ENCODE measurements at places on chromosomes 5 and 9.

DNA sequence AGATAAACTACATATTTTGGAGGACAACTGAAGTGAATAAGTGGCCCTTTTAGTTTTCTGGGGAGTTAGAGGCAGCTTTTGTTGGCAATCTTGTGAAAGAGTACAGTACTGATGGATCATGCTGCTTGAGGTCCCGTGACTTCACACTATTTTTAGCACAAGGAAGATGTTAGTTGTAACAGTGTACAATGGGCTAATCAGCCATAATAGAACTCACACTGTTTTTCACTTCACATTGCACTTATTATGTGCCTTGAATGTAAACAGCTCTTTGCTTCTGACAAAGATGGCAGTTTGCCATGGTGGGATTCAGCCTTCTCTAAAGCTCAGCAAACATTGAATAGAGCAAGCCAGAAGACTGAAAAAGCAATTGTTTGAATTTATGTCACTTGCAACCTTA is 176.7 kb upstream of the ZNF608 start:
- peak; percentile 97 for DNase-seq

GRCh38 chr5:88770276-88771257 is 112.4 kb downstream of the MEF2C start:
- no peak for DNase-seq

DNA sequence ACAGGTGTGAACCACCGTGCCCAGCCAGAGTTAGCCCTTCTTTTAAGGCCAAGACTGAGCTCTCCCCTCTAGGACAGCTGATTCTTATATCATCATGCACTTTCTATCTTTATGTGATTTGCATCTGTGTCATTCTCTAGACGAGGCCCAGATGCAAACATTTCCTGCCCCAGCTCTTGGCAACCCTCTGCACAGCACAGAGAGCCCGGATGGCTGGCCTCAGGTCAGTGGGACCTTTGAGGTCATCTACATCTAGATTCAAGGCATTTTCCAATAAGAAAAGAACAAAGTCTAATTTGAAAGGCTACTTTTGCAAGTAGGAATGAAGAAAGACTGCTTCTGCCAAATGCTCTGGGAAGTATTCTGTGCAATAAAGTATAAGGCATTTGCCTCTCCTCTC is 109.0 kb upstream of the DAB2 start:
- DNase-seq, result no peak

GRCh38 chr5:115623658-115624057 is 2.2 kb downstream of the TMED7 start:
- DNase-seq, result no peak

- DNase-seq, result no peak
Observed at GRCh38 chr5:145673786-145674185, 161.4 kb downstream of the PRELID2 start.

DNA sequence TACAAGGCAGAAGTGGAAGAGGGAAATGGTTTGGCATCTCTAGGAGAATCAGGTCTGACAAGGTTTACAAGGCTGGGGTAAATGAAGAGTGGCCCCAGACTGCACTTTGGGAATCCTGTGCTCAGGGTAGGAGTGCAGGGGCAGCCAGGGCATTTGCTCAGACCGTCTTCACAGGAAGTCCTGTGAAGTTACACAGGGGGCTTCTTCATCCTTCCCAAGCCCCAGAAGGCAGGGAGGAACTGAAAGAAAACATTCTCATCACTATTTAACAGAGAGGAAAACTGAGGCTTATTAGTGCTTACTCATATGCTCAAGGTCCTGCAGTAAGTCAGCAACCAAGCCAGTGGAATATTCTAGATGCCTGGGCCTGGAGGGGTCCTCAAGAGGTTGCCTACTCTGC is 80.7 kb downstream of the NRG2 start:
- DNase-seq, result no peak

DNA sequence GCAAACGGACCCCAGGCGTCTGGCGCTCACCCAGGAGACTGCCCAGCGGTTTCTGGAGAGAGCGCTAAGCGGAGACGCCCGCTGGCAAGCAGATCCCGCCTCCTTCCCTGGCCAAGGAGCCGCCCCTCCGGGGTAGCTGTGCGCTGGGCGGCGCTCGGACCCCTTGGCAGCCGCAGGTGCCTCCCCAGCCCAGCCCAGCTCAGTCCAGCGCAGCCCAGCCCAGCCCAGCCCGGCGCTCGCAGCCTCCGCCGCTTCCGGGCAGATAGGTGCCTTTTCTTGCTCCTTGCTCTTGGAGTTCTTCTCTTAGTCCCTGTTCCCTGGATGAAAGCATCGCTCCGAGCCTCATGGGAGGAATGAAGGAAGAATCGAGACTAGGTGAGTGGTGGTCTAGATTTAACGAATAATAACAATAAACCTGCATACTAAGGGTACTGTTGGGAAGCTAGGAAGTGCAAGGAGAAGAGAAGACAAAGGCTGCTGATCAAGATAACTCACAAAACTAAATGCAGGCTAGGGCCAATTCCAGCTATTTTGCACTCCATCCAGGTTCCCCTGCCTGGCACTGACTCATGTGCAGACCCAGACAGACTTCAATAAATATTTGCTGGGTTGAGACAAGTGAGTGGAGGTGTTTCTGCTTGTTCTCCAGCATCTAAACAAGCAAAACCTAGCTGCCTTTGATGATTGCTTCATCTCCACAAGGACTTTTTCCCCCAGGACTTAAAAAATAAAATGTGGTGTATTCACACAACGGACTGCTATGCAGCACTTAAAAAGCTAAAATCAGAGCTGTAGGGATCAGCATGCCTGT is at the start of gene STK32A:
Gene STK32A, plus strand, starts transcription at position 202 of the 811 bp plus-strand sequence. CDS start 4,609 bp downstream, outside the sequence.
- peak; percentile 77 for DNase-seq

DNA sequence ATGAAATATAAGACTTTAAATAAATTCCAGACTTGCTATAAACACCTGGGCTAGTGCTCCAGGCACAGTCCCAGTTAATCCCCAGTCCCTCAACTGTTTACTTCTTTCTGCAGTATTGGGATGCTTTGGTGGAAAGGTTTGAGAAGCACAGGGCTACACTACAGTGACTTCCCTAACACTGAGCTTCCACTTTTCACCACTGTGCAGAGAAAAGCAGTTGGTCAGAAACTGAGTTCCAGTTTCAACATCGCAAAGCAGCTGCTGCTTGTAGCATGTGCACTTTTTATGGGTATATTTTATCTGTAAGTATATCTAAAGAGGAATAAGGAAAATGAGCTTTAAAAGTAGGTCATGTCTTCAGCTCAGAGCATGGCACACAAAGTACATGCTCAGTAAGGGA is 339.7 kb downstream of the NTRK2 start:
- DNase-seq, result no peak

DNA sequence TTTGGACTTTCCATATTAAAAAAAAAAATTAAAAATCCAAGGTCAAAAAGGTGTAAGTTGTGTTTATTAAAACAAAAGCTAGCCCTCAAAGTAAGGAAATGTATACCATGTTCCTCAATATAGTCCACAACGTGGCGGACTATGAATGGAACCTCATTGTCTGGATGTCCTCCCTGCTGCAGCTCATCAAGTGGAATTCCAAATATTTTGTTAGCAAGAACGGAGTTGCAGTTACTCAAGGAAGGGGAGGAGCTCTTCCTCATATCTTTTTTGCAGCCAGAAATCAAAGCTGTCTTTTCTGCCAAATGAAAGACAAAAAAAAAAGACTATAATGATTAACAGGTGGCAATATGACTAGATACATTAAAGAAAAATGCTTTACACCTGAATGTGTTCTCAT is 14.0 kb downstream of the FAM13B start:
- no peak for DNase-seq

- DNase-seq, result no peak
Observed at GRCh38 chr5:3678801-3679200, 83.2 kb downstream of the IRX1 start.

DNA sequence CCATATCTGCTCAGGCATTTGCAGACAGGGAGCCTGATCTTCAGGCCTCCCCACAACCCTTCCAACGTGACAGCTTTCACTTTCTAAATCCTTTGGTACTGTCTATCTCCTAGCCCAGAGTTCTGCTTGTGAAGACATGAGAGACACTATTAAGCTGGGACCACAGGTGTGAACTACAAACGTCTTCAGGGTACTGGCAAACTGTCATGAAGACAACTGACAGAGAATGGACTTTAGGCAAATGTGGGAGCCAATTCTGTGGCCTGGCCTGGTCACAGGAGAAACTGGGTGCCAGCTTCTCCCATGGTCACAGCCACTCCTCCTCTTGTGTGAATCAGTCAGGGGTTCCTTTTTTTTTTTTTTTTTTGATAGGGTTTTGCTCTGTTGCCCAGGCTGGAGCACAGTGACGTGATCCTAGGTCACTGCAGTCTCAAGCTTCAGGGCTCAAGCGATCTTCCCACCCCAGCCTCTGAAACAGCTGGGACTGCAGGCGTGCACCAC is 10.4 kb downstream of the TRIM14 start:
- DNase-seq, result no peak

DNA sequence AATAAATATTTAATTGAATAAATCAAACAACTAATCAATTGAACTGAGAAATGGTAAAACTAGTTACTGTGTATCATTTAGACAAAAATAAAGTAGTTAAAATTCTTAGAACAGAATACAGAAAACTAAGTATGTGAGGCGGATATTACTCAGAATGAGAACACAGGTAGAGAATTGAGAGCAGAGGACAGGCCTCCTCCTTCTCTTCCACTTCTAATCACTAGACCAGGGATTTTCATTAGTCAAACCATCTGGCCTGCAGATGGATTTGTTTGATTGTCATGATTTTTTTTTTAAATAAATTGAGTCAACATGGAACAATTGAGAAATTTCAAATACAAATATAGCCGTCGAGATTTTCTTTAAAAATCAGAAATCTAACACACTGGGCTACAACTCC is 198.6 kb upstream of the HMHB1 start:
- DNase-seq, result no peak

GRCh38 chr5:84693256-84693655 is 308.6 kb upstream of the EDIL3 start:
- DNase-seq, result no peak

DNA sequence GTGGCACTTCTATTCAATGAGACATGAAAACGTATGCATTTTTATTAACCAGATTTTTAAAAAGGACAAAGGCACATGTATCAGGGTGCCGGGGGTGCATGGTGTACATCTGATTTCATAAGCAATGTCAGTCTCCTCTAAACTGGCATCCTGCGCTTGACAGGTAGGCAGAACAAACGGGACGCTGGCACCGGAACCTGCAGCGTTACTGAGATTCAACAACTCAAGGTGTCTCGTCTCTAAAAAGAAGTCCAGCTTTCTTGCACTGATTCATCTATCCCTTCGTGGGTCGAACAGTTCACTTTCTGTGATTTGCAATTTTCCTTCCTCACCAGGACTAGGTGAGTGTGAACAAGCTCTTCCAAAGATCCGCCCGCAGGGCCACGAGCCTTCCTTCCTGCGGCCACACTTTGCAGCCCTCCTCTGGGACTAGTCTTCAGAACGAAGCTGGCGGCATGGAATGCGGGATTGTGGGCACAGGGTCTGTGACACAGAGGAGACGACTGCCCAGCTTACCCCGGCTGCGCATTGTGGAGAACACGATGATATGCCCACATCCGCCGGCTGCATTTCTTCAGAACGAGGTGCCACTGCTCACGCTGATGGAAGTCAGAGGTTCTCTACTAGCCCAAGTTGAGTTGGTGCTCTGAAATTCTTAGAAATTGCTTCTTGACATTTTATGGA is 7.2 kb downstream of the SLC6A3 start:
- DNase-seq, result no peak

GRCh38 chr9:89425024-89425805 is 72.7 kb downstream of the SEMA4D start:
- no peak for DNase-seq

DNA sequence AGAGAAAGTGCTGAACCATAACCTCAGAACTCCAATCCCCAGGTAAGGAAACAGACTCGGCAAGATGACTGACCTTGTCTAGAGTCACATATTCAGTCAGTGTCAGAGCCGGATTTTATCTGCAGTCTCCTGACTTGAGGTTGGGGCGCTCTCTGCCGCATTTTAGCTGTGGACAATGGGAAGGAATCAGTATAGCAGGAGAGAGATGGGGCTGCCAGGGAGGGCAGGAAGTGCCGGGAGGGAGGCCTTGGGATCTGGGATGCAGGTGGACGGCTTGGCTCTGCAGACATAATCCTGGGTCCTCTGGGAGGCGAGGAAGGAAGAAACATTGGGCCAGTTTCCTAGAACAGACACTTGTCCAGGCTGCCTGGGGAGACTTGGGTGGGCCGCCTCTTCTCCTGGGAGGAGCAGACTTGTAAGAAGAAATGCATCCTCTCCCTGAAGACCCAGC is 39.7 kb upstream of the COL15A1 start:
- DNase-seq, result no peak

DNA sequence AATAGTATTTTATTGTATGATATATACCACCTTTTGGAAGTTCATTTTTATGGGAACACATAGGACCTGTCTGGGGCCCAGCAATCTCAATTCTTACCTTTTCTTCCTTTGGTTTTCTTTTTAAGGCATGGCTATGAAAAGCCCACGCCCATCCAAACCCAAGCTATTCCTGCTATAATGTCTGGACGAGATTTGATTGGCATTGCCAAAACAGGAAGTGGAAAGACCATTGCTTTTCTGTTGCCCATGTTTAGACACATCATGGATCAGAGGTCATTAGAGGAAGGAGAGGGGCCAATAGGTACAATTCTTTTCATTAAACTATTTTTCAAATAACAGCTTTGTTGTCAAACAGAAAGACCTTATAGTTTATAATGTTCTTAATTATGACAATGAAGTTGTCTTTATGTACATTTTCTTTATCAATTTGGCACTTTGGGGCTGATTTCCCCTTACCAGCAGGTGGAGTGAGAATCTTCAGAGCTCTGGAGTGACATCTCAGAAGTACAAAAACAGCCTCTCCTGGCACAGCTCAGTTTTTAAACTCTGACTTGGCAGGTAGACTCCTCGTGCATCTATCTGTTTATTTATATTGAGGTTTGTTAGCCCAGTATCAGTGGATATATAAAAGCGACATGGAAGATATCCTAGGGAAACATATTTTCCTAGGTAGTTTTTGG is 25.8 kb downstream of the DDX46 start:
- DNase-seq, result no peak

DNA sequence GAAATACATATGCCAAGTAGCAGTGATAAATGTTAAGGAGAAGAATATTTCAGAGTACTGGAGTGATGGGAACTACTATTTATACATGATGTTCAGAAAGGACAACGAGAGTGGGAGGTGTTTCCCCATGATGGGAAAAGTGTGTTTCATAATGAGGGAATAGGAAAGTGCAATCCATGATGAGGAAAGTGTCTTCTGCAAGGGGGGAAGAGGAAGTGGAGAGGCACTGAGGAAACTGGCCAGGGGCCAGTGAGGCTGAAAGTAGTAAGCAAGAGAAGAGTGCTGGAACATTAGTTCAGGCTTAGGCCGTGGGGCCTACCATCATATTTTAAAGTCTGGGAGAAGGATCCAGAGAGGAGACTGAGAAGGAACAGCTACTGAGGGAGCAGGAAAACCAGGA is 327.2 kb downstream of the SLF1 start:
- no peak for DNase-seq

DNA sequence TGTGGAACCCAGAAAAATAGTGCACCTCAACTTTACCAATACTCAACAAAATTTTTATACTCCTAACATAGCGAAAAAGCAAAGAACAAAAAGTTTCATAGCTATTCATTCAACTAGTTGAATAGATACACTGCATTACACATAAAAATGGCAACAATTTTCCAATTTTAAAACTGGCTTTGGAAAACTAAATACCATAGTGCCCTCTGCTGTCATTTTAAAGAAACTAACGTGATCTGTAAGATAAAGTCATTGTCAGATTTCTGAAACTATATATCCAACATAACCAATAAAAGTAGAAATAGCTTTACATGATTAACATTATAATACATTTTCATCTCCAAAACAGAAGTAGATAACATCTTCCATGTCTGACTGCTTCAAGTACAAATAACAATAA is 31.6 kb downstream of the DTWD2 start:
- peak; percentile 6 for DNase-seq

All from NCI-H748 treated with DMSO at 0.1 percent for 48 hours (cell line).